Type B pancreatic cell (in vitro differentiated cells): ENCODE measurements at places on chromosomes 12 and 14. TPM values are rescaled to one million over a fixed set of nuclear protein-coding genes. Genes with fewer than 3 reads are reported as not detected.

DNA sequence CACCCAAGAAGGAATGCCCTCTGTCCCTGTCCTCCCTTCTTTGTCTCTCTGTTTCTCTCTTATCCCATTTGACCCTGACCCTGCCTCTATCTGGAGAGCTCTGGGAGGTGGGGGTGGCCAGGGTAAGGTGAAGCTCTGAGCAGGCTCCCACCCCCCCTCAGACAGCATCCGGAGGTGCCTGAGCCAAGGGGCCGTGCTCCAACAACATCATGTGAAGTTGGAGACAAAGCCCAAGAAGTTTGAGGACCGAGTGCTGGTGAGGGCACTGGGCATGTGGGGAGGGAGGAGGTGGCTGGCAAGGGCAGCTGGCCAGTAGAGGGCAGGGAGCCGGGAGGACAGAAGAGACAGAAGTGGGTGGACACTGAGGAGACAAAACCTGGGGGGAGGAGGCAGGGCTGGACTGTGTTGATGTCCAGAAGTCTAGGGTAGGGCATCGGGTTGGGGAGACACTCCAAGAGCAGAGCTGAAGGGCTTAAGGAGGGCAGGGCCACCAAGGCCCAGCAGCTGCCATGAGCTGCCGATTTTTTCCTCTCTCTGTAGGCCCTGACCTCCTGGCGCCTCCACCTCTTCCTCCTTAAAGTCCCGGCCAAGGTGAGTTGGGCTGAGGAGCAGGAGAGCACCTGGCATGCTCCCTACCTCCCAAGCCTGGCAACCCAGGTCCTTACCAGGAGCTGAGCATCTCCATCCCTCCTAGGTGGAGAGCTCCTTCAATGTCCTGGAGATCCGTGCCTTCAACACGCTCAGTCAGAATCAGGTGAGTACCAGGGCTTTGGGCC lies 1.9 kb downstream of the CARMIL3 start:
- no peaks in the 10 kb centered on the region for H3K36me3 ChIP-seq
- H3K27ac ChIP-seq = no peak overlapping the region
- DNase-seq = no peak
- H3K27me3 ChIP-seq = peaks cover 46% of the 10 kb centered on the region
- H3K4me3 ChIP-seq = peak overlapping the region; percentile 84
- H3K4me1 ChIP-seq = peaks cover 18% of the 10 kb centered on the region

- no peaks in the 10 kb centered on the region for H3K36me3 ChIP-seq
- DNase-seq = no peak
- H3K4me3 ChIP-seq = no peak overlapping the region
- H3K4me1 ChIP-seq = peaks cover 8% of the 10 kb centered on the region
- H3K27me3 ChIP-seq = no peaks in the 10 kb centered on the region
- H3K27ac ChIP-seq = no peak overlapping the region
Measured at GRCh38 chr12:68106160-68106559, 53.4 kb downstream of the IFNG start.

- H3K27ac ChIP-seq = peak overlapping the region; percentile 95
- H3K36me3 ChIP-seq = no peaks in the 10 kb centered on the region
- peaks cover 37% of the 10 kb centered on the region for H3K4me1 ChIP-seq
- H3K4me3 ChIP-seq = peak overlapping the region; percentile 88
Measured at GRCh38 chr12:56224954-56225353, 812 bp downstream of the NABP2 start.

DNA sequence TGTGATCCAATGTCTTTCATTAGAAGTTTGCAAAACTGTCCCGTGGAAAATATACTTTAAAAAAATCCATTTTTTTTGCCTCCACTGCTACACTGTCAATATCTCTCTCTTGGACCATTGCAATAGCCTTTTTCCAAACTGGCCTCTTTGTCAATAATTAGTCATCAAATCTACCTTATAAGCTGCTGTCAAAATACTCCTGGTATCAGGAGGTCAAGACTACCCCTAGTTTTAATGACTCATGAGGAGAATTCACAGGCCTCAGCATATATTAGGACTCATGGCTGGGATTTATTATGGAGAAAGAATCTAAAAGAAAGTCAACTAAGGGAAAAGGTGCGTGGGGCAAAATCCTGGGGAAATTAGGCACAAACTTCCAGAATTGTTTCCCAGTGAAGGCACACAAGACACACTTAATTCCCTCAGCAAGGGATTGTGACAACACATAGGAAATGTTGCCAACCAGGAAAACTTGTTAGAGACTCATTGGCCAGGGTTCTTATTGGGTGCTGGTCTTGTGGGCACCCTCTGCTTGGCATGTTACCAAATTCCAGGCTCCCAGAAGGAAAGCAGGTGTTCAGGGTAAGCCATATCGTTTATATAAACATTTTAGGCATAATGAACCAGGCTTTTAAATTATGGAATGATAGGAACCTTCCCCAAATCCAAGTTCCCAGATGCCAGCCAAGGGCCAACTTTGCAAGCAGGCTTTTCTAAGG lies 56.1 kb downstream of the TMEM117 start:
- no peak overlapping the region for H3K4me3 ChIP-seq
- peaks cover 7% of the 10 kb centered on the region for H3K36me3 ChIP-seq
- no peaks in the 10 kb centered on the region for H3K27me3 ChIP-seq
- no peak overlapping the region for H3K27ac ChIP-seq
- no peak for DNase-seq
- no peaks in the 10 kb centered on the region for H3K4me1 ChIP-seq

DNA sequence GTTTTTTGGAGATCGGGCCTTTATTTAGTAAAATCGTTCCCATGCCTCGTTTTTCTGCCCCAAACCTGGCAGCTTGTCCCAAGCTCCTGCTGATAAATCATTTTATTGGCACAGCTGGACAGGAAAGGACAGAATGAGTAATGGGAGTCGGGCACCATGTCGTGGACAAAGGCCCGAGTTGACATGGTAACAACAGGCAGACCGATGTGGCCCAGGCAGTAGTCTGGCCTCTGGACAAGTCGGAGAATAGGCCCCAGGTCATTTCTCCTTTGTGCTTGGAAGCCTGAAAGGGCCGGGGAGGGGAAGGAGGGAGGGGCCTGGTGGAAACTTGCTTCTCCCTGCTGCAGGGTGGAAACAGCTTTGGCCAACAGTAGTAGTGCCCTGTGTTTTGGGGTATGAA lies 234.9 kb downstream of the SUDS3 start:
- peaks cover 7% of the 10 kb centered on the region for H3K4me1 ChIP-seq
- H3K27me3 ChIP-seq = peaks cover 19% of the 10 kb centered on the region
- DNase-seq = peak; percentile 69
- H3K27ac ChIP-seq = peak overlapping the region; percentile 39

DNA sequence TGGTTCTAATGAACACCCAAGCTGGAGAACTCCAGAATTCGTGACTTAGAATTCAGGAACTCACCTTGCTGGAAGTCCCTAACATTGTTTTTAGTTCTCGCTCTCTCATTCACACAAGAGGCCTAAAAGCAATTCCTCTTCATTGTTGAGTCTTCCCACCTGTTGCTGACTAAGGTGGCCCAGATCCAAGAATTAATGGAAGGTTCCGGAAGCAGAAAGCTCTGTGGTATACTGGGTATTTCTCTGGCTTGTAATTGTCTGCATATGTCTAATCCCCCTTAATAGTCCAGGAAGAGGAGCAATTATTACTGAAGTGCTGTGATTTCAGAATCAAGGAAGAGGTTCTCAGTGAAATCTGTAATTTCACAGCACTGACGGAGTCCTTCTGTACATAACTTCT lies 31.4 kb downstream of the TMEM233 start:
- no peak overlapping the region for H3K4me3 ChIP-seq
- H3K27ac ChIP-seq = no peak overlapping the region
- H3K27me3 ChIP-seq = peaks cover 33% of the 10 kb centered on the region
- no peaks in the 10 kb centered on the region for H3K36me3 ChIP-seq
- H3K4me1 ChIP-seq = no peaks in the 10 kb centered on the region
- no peak for DNase-seq

DNA sequence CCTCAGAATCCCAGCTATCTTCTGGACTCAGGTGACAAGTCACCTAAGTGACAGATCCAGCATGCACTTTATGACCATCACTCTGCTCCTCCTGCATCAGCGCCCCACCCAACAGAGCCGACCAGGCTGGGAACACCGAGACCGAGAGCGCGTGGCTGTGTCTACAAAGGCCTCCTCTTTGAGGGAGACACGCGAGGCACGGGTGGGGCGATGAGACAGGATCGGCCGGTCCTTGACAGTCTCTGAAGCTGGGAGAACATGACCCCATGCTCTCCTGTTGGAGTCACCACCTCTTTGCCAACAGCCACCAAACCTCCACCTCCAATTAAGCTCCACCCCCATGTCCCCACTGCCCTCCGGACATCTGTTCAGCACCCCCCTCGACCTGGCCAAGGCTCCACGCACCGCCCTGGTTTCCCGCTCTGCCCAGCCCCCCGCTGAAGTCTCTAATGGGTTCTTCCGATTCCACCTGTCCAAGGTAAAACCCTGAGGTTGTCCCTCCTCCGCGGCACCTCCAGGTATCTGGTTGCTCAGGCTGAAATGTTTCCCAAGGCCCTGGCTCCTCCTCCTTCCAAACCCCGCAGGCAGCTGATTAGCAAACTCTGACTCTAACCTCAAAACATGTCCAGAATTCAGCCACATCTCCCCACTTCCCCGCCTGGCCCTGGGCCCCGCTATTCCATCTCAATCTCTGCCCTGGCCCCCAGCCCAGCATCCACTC lies 31.5 kb downstream of the HSP90AA1 start:
- H3K4me3 ChIP-seq = no peak overlapping the region
- no peaks in the 10 kb centered on the region for H3K27me3 ChIP-seq
- DNase-seq = no peak
- H3K36me3 ChIP-seq = peaks cover 11% of the 10 kb centered on the region
- H3K4me1 ChIP-seq = peaks cover 16% of the 10 kb centered on the region

DNA sequence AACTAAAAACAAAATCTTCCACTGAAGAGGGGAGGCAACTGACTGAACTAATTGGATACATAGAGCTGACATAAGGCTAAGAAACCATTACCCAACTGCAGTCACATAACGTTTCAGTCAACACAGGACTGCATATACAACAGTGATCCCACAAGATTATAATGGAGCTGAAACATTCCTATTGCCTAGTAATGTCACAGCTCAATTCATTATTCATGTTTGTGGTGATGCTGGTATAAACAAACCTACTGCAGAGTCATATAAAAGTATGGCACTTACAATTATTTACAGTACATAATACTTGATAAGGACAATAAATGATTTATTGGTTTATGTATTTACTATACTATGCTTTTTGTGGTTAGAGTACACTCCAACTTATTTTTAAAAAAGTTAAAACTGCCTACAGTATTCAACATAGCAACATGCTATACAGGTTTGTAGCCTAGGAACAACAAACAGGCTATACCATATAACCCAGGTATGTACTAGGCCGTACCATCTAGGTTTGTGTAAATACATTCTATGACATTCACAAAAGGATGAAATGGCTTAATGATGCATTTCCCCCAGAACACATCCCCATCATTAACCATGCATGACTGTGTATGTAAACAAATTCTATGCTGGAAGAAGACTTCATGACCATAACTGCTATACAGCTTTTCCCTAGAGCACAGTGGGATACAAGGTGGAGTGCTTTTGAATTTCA lies 4.3 kb downstream of the NAP1L1 start:
- H3K27ac ChIP-seq = peak overlapping the region; percentile 46
- H3K4me3 ChIP-seq = peak overlapping the region; percentile 31
- H3K27me3 ChIP-seq = no peaks in the 10 kb centered on the region
- no peak for DNase-seq

DNA sequence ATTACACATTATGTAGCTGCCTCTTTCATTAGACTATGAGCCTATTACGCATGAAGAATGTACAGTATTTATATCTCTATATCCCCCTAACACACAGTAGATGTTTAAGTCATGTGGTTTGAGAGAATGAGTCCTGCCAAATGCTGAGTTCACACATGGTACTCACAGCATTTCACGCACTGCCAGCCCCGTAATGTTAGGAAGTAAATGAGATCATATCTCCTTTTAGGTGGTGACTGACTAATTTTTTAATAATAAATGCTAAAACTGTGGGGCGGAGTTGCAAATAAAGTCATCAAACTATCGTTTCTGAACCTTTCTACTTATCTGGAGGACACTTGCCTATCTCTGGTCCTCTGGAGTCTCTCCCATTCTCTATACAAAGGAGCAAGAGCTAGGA lies 343.8 kb downstream of the ADAMTS20 start:
- no peaks in the 10 kb centered on the region for H3K36me3 ChIP-seq
- H3K27me3 ChIP-seq = no peaks in the 10 kb centered on the region
- no peak overlapping the region for H3K27ac ChIP-seq
- peaks cover 9% of the 10 kb centered on the region for H3K4me1 ChIP-seq
- no peak overlapping the region for H3K4me3 ChIP-seq

GRCh38 chr14:42911642-42912041 lies 1305.0 kb downstream of the LRFN5 start:
- no peaks in the 10 kb centered on the region for H3K4me1 ChIP-seq
- no peaks in the 10 kb centered on the region for H3K27me3 ChIP-seq
- H3K4me3 ChIP-seq = no peak overlapping the region
- H3K36me3 ChIP-seq = no peaks in the 10 kb centered on the region

GRCh38 chr12:118061011-118061872 lies at the start of gene WSB2:
Gene WSB2, minus strand, starts transcription at chr12:118061179. Its CDS starts 131 bp downstream, at chr12:118061048.
- peaks cover 35% of the 10 kb centered on the region for H3K4me1 ChIP-seq
- peak within 1 kb of the TSS; percentile 99 for H3K27ac ChIP-seq
- peaks cover 5% of the 10 kb centered on the region for H3K36me3 ChIP-seq
- H3K4me3 ChIP-seq = peak within 1 kb of the TSS; percentile 97

DNA sequence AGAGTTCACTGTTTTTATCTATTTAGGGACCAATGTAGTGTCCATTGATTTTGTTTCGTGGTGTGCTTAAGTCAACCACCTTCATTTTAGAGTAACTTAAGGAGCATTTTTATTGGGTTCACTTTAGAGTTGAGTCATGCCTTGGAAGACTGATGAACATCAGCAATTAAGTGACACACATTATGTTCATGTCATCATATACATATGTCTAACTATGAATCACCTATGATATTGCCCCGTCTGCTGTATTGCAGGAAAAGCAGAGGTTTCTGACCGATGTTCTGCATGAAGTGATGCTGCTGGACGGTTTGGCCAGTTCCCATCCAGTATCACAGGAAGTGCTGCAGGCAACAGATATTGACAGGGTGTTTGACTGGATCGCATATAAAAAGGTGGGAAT lies 227.1 kb downstream of the TRHDE start:
- no peak for DNase-seq
- no peaks in the 10 kb centered on the region for H3K27me3 ChIP-seq
- no peaks in the 10 kb centered on the region for H3K36me3 ChIP-seq
- H3K27ac ChIP-seq = no peak overlapping the region

DNA sequence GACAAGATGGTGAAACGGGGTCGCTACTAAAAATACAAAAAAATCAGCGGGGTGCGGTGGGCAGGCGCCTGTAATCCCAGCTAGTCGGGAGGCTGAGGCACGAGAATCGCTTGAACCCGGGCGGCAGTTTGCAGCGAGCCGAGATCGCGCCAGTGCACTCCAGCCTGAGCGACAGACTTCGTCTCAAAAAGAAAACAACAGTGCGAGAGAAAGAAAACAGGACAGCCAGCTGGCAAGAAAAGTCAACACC lies 633 bp upstream of the RNU4-2 start:
- no peak for DNase-seq
- H3K4me3 ChIP-seq = no peak overlapping the region
- no peaks in the 10 kb centered on the region for H3K36me3 ChIP-seq
- peaks cover 5% of the 10 kb centered on the region for H3K4me1 ChIP-seq

PRB2 gene
- total RNA-seq = not detected in 2 replicates

WNT1 gene
- total RNA-seq = 28.9 TPM in 1 of 2 replicates, not detected in the other

PSMA3 gene
- 170 and 173 TPM in 2 replicates for total RNA-seq

GPRC5D gene
- total RNA-seq = 5.5 TPM in 1 of 2 replicates, not detected in the other
